Stimulated activated CD8-positive, alpha-beta memory T cell treated with anti-CD3 and anti-CD28 coated beads, Interleukin-7, amount 100 ng/mL, for 24 hours (primary cell): ENCODE measurements at places on chromosomes 16 and 17.

DNA sequence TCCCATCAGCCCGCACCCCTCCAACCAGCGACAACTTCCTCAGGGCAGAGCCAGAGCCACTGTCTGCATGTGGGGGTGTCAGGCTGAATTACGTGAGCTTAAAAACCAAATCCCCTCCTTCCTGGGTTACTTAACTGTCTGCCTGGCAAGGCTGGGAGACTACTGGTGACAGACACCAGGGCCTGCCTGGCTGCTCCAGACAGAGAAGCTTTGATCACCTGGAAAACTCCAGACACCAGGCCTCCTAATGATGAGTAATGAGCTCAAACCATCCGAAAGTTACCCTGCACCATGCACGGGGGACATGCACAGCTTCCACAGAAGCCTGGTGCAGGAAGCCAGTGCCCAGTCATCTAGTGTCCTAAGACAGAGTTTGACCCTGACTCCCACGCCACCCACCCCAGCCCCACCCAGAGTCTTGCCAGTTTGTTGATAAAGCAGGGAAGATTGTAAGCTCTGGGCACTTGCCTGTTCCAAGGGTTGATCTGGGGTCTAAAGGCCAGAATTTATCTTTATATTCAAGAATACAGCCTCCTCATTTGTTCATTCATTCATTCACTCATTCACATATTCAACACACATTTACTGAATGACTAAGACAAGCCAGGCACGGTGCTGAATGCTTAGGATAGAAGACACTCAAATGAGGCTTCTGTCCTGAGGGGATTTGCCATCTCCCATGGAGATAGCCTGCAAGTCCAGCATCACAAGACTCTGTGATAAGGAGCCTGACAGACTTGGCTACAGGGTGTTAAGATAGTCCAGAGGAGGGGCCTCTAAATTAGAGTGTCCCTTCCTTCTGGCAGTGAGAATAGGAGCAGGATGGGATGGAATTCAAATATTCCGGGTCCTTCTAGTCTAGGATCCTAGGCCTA is 7.2 kb upstream of the CCDC182 start:
- DNase-seq: no peak

DNA sequence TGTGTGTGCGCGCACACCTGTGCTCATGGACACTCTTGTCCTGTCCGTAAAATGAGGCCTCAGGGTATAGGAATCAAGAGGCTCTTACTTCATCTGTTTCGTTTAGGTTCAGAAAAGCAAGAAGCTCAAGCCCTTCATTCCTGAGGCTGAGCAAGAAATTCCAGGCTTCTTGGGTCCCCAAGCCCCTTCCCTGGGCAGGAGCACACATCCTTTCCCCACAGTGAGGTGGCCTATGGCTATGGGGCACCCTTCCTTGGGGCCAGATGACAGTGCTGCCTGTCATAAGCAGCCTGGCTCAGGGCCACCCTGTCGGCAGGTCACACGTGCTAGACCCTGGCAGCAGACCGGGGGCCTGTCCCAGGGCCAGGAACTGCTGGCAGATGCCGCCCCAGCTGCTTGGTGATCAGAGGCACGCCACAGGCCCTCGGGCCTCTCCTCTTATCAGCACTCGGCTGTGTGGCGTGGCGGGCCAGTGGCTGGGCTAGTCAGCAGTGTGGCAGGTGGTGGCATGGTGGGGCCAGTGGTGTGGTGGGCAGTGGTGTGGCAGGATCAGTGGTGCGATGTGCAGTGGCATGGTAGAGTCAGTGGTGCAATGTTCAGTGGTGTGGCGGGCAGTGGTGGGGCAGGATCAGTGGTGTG is 50.2 kb downstream of the NKD1 start:
- DNase-seq: no peak

- no peak for DNase-seq
Measured at GRCh38 chr17:15456972-15457722, 10.3 kb downstream of the CDRT4 start.

GRCh38 chr17:57453841-57454425 is 197.6 kb downstream of the MSI2 start:
- no peak for DNase-seq

- DNase-seq: no peak
Measured at GRCh38 chr17:33870936-33871335, 384.1 kb upstream of the CCL2 start.

GRCh38 chr16:1123525-1124230 is 27.6 kb upstream of the C1QTNF8 start:
- DNase-seq: no peak

GRCh38 chr16:21161211-21161610 is 2.7 kb downstream of the LDAF1 start:
- no peak for DNase-seq
